Stimulated activated CD8-positive, alpha-beta memory T cell treated with anti-CD3 and anti-CD28 coated beads, Interleukin-2, amount 100 ng/mL, for 48 hours (primary cell): ENCODE measurements at places on chromosomes 6 and 20.

DNA sequence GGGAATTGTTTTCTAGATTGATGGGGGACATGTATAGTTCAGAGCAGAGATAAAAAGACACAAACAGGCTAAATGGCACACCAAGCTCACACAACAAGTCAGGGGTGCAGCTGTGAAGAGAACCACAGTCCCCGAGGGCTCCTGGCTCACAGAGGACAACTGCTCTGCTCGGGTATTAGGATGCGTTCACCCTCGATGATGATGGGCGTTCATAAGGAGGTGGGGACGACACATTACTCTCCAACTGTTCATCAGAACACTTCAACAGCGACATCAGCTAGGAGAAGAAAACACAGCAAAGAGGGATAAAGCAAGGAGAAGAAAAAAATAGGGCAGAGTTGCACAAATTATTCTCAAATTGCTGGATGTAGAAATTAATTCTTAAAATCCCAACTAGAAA is 174.8 kb upstream of the RREB1 start:
- no peak for DNase-seq

GRCh38 chr6:48476257-48476656 is 365.3 kb upstream of the PTCHD4 start:
- DNase-seq: no peak

- no peak for DNase-seq
Observed at GRCh38 chr6:147949981-147950622, 392.5 kb upstream of the SASH1 start.

GRCh38 chr20:33263784-33264183 is 19.2 kb upstream of the BPIFB1 start:
- DNase-seq: no peak
